ENCODE measurements at places on chromosomes 4 and X.

DNA sequence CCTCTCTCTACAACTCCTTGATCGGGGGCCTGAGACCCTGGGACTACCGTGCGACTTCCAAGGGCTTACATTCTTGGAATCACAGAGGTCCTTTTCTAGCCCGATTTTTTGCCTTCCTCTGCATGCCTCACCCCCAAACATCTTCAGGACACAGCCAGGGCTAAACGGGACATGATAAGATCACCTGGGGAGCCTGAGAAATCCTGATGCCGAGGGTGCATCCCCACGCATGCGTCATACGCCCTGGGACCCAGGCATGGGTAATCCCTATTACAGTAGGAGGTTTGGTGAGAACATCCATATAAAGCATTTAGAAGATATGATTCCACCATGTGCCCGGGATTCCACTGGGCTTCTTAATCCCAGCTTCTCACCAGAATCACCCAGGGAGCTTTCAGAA is 77.1 kb downstream of the DCTD start:
- no peak for DNase-seq

DNA sequence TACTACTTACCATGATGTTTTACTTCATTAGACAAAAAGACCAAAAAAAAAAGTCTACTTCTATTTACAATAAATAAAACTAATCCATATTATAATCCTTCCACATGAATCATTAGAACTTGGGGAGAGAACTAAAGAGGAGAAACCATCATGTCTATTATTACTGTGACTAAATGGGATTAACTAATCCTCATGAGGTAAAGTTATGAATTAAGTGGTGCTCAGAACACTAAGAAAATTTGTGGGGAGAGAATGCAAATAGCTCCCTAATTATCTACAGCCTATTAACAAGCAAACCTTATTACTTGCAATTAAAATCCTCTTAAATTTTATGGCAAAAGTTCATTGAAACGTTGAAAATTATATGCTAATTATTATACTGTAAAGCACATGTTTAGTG is 68.8 kb downstream of the MAB21L2 start:
- no peak for DNase-seq

GRCh38 chr4:88822034-88822789 is 124.6 kb upstream of the NAP1L5 start:
- no peak for DNase-seq

DNA sequence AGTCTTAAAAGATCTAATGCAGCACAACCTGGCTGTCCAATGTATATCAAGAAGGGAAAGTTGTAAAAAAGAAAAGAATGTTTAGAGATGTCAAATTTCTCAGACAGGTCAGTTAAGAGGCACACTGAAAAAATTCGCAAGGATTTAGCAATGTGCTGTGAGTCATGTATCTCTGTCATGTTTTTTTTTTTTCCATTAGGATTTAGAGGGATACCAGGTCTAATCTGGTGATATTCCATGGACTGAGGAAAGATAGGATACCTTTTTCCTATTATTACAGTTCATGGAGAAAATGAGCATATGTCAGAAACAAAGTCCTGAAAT is 815.4 kb upstream of the PCDH10 start:
- DNase-seq = no peak

DNA sequence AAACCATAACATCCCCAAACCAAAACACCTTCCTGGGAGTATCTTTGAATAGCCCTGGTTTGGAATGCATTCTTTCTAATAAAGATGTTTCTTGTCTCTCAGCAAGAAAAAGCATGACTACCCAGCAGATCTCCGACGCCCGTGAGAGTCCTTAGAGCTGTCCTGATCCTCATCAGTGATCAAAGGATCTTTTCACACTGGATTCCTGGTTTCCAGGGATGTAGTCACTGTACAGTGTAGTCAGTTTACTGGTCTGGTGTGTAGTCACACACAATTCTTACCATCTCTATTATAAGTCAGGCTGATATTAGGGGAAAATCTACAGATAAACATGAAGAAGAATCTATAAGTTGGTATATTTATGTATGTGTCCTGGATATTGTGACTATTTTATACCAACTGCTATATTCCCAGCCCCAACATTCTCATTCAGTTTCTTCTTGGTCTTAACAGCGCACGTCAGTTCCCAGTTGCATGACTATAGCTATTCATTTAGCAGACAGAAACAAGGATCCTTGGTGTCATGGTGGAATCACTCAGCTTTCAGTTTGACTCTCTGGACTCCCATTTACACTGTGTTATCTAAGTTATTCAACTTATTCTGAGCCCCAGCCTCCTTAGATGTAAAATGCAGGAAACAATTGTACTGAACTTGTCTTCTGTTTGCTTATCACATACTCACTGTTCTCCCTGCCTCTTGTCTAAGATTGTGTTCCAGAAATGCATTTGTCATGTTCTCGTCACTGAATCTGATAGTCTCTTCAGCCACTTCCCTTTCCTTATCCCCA is 68.3 kb downstream of the SLIT2 start:
- no peak for DNase-seq

DNA sequence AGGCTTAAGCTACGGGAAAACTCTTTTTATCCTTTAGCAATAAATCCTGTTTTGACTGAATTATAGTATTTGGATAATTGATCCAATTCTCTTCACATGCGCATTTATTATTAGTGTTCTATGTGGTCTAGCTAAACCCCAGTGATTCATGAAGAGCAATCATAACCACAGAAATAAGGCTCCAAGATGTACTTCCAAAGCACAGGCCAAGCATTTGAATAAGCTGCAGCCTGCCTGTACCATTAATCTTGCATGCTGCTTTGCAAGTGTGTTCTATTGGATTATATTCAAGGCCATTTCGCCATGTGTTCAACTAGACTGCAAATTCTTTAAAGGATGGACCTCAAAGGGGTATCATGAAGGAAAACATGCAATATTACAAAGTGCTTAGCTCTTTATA is 385.2 kb upstream of the FAT1 start:
- DNase-seq = no peak
